ENCODE measurements at places on chromosomes 7 and 10.
A peak's percentile ranks its signal among the peaks of the same experiment; 100 is the strongest.

- ATAC-seq: peak; percentile 49
Measured at GRCh38 chr10:44385026-44385695, at the start of gene CXCL12. TSS of gene CXCL12 (minus strand) at chr10:44385097. CDS start at chr10:44385005, 92 bp downstream.

- ATAC-seq: no peak
Measured at GRCh38 chr10:106930751-106931150, 233.8 kb downstream of the SORCS1 start.

DNA sequence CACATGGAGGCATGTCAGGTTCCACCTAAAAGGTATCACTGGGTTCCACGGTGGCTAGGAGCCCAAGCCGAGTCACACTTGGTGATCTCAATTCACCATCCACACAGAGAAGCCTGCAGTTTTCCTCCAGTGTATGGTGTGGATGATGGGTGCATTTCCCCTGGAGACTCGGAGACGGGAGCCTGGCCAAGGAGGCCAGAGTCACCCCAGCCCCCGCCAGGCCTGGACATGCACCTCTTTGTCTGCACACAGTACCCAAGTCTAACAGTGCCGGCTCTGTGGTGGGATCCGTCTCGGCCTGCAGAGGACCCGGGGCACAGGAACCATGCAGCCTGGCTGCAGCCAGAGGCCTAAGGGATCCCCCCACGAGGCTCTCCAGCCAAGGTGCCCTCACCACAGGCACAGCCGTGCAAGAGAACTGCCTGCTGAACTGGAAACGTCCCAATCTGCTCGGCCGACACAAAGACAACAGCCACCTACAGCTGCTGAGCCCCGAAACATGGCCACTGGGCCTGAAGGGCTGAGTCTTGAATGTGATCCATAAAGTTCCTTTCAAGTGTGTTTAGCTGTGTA, 75.2 kb downstream of the DIP2C start:
- ATAC-seq: no peak

DNA sequence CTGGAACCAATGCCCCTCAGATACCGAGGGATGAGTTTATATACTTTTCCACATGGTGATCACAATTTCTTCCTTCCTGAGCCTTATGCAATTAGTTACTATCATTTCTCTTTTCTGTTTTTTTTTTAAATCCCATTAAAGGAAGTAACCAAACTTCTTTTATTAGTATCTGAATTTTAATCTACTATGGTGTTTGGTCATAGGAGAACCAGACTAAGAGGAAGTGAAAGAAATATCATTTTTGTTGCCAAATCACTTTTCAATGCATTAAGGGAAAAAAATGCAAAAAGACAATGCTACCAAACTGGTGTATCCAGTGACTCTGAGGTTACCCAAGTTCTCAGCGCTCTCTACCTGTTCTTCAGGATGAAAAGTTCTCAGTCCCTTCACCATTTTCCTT, 167.7 kb downstream of the NXPH1 start:
- ATAC-seq: no peak

GRCh38 chr10:86586516-86586915, 64.9 kb upstream of the WAPL start:
- ATAC-seq: no peak

- ATAC-seq: peak; percentile 2
Measured at GRCh38 chr10:79188154-79188965, 119.6 kb downstream of the ZMIZ1 start.
